ENCODE measurements at places on chromosomes 13 and 19.

DNA sequence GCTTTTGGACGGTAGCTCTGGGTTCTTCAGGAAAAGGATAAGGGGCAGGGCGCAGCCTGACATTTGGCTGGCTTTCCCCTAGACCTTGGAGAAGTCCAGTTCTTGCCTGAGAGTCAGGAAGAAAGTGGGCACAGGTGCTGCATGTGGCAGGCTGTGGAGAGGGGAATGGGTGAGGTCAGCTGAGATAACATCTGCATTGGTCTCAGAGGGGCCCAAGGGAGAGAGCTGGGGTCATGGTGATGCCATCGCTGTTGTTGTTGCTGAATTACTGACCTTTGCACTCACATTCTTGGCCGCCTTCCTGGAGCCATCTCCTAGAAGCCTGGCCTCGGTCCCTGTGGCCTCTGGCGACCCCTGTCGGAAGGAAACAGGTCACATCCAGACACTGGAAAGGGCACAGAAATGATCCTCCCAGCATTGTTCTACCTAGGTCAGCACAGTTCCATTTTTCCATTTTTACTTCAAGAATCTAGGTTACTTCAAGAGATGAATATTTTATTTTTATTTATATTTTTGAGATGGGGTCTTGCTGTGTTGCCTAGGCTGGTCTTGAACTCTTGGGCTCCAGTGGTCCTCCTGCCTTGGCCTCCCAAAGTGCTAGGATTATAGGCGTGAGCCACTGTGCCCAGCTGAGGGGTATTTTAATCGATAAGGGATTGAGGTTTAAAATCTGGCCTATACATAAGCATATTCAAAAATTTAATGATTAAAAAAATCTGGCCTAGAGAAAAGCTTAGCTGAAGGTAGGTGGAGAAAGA is 6.5 kb upstream of the LIPE start:
- no peak for DNase-seq

DNA sequence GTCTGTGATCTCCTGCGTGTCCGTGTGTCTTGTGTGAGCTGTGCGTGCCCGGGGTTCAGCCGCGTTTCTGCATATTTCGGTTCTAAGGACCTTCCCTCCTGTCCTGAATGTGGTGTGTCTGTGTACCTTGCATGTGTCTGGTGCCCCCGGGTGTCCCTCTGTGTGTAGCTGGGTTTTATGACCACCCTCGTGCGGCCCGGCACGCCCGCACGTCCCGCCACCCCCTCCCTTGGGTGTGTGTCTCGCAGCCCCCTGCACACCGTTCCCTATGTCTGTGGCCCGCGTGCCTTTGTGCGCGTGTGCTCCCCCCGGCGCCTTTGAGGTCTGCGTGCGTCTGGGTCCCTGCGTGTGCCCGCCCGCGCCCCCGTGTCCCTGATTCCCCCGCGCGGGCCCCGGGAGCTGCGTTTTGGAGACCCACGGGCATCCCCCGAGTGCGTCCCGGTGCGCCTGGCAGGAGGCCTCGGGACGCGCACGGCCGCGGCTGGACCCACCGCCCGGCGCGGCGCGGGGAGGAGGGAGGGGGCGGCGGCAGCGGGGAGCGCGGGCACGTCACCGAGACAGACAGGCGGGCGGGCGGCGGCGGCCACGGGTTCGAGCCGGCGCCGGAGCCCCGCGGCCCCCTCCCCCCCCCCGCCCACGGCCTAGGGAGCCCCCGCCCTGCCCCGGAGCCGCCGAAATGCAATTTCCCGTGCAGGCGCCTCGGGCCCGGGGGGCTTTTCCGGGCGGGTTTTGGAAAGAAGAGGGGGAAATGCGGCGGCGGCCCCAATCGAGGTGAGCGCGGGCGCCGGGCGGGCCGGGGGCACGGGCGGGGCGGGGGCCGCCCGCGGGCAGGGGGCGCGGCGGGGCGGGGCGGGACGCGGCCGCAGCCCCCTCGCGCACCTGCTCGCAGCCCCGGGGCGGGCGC is 12.0 kb upstream of the NANOS3 start:
- no peak for DNase-seq

DNA sequence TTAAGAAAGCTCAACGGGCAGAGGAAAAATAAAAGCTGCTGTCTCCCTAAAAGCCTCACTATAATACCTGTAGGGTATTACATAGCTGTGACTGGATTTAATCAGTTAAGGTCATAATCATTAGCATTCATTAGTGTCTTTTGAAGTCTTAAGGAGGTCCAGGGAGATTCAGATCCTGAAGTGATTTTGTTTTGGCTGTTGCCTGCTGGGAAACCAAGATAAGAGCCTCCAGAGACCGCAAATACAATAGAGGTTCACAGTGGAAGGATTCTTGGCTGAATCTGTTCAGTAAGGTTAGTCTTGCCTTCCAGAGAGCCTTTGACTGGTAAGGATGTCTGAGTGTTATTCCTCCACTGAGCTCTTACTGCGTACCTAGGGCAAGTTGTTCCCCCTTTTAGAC is 54.0 kb upstream of the TNFRSF19 start:
- DNase-seq = no peak

- no peak for DNase-seq
Observed at GRCh38 chr13:30529085-30529834, 63.5 kb upstream of the HMGB1 start.

- DNase-seq = no peak
Observed at GRCh38 chr19:29551774-29552173, 26.0 kb downstream of the VSTM2B start.

DNA sequence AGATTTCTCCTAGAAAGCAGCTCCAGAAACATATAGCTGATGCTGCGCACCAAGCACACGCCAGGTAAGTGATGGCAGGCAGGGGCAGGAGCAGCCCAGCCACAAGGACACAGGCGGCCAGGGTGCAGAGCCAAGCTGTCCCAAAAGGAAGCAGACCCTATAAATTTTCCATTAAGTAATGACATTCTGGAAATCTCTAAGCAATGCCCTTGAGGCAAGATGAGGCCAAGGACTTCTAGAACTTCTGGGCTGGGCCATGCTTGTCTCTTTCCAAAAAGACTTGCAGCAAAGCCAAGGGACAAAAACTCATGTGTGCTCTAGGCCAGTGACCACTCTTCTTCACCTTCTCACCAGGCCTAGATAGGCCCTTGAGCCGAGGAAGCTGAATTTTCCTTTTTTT is 42.2 kb upstream of the EPHX3 start:
- DNase-seq = no peak

- DNase-seq = no peak
Observed at GRCh38 chr13:114047358-114047881, 73.5 kb upstream of the C13orf46 start.

DNA sequence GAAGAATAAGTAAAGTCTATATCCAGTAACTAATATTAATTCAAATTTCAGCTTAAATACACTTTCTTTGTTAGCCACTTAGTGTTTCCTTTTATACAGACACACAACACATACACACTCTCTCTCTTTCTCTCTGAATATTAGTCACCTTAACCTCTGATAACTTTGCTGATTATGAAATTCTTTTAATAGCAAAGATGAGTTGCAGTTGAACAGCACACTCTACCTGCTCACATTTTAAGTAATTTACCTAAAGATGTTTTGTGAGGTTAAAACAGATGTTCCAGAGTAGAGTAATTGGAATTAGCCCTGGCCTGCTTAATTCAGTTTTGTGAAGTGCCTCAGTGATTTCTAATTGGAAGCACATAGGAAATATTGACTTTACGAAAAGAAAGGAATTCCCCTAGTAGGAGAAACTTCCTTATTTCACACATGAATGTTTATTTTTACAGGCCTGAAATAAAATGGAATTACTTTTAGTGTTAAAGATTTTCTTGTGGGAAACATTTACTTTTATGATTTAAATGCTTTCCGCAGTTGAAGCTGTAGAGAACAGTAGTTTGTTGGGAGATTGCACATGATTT is 184.3 kb downstream of the MYO16 start:
- no peak for DNase-seq

- DNase-seq = no peak
Observed at GRCh38 chr19:15425321-15425950, 6.6 kb upstream of the AKAP8L start.

- DNase-seq = no peak
Observed at GRCh38 chr13:93603043-93603442, 376.4 kb downstream of the GPC6 start.

All from NCI-H1436 (cell line).